ENCODE measurements at places on chromosomes 6 and 20.

DNA sequence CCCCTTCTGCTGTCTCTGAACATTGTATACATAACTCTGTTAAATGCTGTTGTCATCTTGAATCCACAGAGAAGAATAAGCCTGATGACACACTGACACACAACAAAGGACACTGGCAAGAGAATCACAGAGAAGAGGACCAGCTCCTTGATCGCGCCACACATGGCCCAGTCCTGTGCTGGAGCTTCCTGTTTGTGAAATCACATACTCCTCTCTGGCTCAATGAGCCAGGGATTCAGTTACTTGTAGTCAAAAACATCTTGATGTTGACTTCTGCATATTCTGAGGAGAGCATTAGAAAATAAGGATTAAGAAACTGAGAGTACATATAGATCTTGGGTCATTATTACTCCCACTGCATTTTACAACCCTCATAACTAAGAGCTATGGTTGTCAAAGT is 100.1 kb downstream of the EPB41L2 start:
- peak; percentile 36 for DNase-seq

- no peak for DNase-seq
Measured at GRCh38 chr6:16947375-16948015, 154.4 kb upstream of the STMND1 start.

GRCh38 chr6:127606131-127606562 is 29.2 kb downstream of the C6orf58 start:
- DNase-seq = no peak

DNA sequence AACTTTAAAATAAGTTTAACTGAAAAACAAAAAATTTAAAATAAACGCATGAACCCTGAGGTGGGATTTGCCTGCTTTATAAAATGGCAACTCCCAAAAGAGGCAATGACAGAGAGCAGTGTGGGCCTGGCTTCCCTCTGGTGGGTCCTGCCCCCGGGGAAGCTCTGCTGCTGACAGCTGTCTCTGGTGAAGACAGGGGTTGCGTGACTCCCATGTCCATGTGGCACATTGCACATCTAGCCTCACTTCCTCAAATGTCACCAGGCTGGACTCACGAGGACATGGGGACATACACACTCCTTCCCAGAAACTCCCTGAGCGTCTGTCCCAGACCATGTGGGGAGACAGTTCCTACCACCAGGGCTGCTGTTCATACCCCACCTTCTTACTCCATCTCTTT is 66.2 kb downstream of the ABHD12 start:
- peak; percentile 99 for DNase-seq

- no peak for DNase-seq
Measured at GRCh38 chr6:16229700-16230099, 8.7 kb upstream of the GMPR start.

DNA sequence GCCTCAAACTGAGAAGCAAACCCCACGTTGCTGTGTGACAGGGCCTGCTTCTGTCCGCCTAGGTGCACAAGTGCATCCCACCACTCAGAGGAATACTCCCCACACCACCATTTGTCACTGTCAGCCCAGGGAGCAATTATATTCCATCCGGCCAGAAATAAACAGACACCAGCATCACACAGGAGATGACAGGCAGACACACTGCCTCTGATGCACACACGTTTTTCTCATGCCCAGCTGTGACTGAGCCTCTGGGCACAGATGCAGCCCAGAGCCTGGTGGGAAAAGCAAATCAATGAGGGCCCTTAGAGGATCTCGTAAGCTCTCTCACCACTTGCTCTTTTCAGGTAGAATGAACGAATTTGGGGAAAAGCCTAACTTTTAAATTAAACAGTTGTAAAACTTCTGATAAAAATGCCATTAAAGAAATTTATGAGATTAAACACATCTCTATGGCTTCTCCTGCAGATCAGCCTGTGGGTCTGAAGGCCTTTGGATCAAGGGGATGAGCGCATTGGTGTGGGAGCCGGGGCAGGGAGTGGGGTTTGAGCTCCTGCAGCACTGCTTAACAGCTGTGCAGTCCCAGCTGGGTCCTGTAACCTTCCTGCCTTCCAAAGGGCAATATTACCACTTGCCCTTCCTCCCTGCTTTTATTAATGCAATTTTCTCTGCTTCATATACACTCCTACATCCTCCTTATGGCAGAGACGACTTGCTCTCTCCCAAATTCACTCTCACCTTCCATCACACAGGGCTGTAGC is 624.3 kb downstream of the PTPRT start:
- DNase-seq = no peak

DNA sequence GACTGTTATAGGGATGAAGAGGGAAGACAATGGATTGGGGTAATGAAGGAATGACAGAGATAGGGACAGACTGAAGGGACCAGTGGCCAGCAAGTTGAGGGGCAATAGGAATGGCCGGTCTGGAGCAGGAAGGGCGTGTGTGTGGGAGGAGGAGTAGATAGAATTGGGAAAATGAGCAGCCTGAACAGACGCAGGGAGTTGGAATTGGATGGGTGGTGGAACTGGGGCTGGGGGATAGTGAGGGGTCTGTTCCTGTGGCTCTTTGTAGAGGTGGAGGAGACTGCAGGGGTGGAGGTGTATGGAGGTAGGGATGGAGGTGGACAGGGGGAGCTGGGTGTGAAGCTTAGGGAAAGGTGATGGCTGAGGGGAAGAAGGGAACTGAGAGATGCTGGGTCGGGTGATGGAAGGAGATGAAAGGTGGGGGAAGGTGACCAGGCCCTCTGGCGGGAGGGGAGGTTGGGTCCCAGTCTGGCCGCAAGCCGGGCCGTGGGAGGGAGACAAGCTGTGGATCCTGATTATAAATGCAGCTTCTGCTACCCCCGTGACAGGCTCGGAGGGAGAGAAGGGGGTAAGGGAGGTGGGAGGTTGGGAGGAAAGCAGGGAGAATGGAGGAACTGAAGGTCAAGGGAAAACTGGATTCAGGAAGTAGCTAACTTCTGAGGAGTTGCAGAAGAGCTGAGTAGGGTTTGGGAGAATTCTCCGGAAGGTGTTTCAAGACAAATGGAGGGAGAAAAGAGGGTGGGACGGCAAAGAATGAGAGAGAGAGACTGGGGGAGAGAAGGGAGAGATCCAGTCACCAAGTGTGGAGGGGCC is 5.2 kb downstream of the SYNGAP1 start:
- peak; percentile 33 for DNase-seq

GRCh38 chr6:114569669-114570068 is 226.8 kb upstream of the HS3ST5 start:
- no peak for DNase-seq

DNA sequence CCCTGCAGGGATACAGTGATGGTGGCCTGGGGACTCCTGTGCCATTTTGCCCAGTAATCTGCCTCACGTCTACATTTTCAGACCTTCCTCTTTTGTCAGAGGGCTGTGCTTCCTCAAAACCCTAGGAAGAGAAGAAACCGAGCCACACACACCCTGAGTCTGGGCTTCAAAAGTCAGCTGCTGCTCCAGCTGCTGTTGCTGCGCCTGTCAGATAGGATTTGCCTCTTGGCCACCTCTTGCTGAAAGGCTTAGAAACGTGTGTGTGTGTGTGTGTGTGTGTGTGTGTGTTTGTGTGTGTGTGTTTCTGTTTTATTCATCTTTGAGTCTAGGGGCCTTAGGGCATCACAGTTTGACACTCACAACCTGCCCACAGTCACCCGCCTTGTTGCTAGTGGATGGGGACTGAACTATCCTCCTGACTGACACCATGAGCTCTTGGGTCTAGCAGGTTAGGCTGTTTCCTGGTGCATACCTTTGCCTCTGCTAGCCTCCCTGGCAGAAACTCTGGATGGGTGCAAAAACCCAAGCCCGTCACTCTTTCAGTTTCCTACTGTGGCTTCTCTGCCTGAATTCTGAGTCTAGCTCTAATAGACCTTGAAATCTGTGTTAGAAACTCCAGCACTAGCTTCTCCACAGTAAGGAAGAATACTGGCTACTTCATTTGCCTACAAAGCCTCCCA is 94.9 kb upstream of the CEP85L start:
- peak; percentile 75 for DNase-seq

DNA sequence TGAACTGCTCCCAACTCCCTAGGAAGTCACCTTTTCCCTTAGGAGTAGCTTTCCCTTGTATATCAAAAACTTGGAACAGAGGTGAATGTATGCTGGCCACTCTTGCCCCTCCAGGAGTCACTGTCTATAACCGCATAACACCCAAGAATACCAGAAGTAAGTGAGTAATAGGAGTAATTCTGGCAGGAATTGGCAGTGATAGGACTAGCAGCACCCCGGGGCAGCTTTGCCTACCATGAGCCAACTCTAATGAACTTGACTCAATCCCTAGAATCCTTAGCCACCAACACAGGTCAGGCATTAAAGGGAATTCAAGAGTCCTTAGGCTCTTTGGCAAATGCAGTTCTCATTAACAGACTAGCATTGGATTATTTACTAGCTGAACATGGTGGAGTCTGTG is 28.8 kb upstream of the CD164 start:
- no peak for DNase-seq

DNA sequence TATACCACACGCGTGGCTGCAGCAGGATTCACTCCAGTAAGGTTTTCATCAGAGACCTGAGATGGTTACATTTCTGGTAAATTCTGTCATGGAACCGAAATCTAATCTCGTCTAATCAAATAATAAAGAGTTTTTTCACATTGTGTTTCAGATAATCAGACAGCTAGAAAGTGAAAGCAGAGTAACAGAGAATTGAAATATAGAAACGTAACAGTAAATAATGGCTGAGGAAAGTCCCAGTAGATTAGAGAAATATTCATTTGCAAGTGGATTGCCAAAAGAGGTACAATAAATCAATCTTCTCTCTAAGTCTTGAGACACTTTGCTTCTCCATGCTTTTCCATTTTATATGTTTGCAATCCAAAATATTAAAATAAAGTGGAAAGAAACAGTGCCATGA is 42.4 kb downstream of the PKHD1 start:
- DNase-seq = no peak

- DNase-seq = peak; percentile 66
Measured at GRCh38 chr6:111011360-111012142, 29.7 kb downstream of the RPF2 start.

DNA sequence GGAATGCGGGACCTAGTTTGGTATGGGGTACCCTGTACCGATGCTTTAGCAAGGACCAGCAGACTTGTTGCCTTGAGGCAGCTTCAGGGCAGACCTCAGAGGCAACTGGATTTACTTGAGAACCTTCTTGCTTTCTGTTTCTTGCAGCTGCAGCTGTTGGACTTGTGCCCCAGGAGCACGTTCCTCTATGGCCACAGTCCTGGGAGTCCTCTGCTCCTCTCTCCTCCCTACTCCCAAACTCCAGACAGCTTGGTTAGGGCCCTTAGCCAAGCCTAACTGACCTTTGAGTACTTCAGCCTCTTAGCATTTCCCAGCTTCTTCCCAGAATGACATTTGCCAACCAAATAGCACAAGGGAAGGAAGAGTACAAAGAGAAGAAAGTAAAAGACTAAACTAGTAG is 34.7 kb downstream of the GHRH start:
- DNase-seq = no peak

DNA sequence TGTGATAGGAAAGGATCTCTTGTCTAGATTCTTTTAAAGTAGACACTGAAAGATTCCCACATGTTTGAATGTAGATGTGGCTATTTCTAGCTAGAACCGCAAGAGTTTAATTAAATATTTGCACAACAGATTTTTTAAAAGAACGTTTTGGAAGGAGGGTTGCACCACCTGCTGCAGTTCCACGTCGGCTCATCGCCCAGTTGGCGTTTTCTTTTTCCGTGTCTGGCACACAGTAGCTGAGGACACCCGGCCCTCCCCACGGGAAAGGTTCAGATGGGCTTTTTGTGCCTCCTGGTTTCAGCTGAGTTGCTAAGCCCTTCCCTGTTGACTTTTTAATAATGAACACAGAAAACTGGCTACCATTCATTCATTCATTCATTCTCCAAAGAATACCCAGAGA is 41.8 kb upstream of the DOK5 start:
- no peak for DNase-seq

DNA sequence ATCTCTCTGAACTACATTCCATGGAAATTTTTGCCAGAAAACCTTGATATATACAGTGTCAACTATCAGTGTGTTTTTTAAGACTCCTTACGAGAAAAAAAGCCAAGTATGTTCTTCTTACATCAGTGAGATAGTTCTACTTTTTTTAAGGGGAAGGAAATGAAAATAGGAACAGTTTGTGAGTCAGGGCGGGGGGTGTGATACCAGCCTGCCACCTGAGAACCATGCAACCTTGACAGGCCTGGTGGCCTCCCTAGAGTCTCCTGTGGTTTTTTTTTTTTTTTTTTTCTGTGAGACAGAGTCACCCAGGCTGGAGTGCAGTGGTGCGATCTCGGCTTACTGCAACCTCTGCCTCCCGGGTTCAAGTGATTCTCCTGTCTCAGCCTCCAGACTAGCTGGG is 96.3 kb upstream of the GCM1 start:
- DNase-seq = peak; percentile 70

DNA sequence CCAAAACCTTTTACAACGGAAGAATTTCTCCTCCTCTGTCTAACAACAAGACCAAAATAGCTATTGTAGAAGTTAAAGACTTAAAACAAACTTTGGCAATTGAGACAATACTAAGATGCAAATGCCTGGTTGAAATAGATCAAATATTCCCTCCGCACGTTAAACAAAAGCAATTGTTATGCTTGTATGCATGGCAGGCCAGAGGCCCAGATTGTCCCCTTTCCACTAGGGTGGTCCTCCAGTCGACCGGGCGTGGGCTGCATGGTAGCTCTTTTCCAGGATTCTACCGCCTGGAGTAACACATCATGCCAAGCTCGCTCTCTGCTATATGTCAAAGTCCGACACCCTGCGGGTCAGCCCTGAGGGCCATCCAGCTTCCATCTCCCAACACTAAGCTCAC is 234.7 kb downstream of the RNGTT start:
- DNase-seq = no peak
